ENCODE measurements at places on chromosomes 11 and 22.

DNA sequence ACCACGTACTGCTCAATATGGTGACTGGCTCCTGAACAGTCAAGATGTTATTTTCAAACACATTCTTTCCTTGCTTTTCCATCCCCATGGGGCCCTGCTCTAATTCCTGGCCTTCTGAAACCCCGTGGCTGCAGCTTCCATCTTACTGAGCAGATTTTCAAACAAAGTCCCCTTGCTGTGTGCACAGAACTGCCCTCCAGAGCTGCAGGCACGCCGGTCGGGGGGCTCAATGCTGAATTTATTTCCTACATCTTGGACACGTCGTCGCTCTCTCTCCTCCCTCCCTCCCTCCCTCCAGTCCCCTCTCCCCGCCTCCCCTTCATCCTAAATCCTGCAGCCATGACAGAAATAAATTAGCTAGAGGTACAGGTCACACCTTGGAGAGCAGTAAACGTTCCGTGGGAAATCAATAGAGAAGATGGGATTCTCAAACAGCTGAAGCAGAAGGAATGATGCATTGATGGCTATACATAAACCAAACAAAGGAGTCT lies 243.1 kb upstream of the BLID start:
- DNase-seq = no peak

DNA sequence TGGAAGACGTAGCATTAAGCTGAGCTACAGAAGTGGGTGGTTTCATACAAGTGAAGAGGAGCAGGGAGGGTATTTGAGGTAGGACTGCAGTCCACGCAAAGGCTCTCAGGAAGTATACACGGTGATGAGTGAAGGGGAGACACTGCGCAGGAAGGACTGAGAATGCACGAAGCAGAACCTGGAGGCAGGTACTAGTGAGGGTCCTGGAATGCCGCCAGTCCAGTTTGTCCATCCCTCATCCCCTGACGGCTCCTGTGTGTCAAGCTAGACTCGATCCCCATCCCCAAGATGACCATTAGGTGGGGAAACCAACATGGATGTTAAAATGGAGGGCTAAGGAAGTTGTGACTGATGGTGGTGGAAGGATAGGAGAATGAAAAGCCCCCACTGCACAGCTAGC lies 23.8 kb downstream of the ART5 start:
- no peak for DNase-seq

DNA sequence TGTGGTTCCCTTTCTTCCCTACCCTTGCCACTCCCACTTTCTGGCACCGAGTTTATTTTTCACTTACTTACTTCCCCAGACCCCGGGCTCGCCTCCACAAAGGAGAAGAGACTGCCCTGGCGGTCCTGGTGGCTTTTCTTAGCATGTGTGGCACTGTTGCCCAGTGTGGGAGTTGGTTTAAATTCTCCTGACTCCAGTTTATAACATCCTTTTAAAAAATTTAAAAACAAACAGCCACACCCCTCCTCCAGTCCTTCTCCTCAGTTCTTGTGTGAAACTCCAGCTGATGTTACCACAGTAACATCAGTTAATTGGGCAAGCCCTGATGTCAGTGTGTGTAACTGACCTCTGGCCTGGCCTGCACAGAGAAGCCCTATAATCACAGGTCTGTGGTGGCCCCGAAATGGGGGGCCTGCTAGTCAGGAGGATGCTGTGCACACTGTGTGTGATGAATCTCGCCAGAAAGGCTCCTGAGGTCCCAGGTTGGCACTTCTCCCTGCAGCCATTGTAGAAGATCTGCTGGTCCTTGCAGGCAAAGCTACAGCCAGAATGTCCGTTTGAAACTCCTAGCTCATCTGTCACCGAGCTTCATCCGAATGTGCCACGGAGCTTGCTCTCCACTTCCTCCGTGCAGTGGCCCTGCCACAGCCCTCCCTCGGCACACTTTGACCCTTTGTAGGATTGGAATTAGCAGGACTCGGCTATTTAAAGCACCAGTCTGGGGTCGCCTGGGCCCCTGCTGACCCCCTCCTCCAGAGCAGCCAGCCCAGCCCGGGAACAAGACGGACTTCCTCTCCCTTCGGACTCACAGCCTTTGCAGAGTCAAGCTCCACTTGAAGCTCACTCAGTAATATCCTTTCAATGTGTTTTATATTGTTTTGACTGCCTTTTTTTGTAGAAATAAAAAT lies 7.6 kb downstream of the YDJC start:
- no peak for DNase-seq

- no peak for DNase-seq
These were observed 3.1 kb upstream of the CERK start for GRCh38 chr22:46740910-46741780.

- peak; percentile 71 for DNase-seq
These were observed 8.8 kb upstream of the DNAL4 start for GRCh38 chr22:38802671-38803121.

GRCh38 chr11:23192256-23192655 lies 332.0 kb upstream of the CCDC179 start:
- DNase-seq = peak; percentile 41

DNA sequence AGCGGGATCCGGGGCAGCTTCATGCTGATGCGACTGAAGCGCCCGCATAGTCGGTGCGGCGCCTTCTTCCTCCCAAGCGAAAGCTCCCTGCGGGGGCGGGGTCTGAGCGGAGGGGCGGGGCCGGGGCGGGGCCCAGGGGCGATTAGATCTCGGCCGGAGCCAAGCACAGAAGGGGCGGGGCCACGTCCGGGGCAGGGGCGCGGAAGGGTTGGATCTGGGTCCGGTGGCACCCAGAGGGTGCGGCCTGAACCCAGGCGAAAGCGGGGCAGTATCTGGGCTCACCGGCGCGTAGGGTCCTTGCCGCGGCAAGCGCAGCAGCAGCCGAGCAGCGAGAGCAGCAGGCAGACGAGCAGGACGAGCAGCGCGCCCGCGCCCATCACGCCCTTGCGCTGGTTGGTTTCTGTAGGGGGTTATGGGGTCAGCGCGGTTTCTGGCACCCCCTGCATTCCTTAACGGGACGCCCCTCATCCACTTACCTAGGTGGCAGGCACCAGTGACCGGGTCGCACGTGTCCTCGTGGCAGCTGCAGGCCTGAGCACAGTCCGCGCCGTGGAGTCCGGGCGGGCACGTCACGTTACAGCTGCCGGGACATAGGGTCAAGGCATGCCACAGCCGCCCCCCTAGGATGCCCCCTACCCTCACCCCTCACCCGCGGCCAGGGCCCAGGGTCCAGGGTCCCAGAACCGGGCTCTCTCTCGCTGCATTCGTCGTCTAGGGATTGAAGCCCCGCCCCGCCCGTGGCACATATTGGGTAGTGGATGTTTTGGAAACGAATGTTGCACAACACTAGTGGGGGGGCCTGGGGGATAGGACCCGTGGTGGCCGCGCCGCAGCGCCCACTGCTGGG lies 8.1 kb downstream of the SCARF2 start:
- DNase-seq = no peak

GRCh38 chr11:109971184-109971523 lies 122.0 kb upstream of the ZC3H12C start:
- peak; percentile 48 for DNase-seq

GRCh38 chr11:6371825-6372224 lies 18.4 kb upstream of the SMPD1 start:
- no peak for DNase-seq

- peak; percentile 57 for DNase-seq
These were observed 21.6 kb upstream of the NUP160 start for GRCh38 chr11:47869544-47870393.

GRCh38 chr11:65915821-65916251 lies 3.0 kb downstream of the C11orf68 start:
- peak; percentile 99 for DNase-seq

DNA sequence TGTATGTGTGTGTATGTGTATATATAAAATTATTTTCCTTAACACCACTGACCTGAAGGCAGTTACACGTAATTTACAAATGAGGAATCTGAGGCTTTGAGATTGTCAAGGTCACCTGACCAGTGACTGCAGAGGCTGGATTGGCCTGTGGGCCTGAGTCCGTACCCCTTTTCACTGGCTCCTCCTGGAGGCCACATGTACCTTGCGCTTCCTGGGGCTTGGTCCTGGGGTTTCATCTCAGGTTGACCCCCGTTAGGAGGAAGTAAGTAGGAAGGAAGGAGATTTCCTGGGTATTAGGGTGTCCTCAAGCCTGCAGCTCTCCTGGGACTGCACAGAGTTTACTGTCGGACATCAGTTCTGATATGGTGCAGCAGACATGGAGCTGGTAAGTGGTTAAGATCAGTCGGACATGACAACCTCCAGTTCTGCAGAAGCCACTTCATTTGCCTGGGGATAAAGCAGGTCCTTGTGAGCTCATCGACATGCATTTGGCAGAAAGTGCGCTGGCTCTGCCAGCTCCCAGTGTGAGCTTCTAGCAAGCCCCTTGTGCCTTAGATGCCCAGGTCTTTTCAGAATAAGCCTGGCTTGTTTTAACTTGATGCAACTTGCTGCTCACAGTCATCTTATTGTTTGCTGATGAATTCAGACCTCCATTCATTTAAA lies 36.6 kb downstream of the ST3GAL4 start:
- DNase-seq = no peak

GRCh38 chr22:29200901-29201300 lies 4.8 kb upstream of the EMID1 start:
- DNase-seq = no peak

- no peak for DNase-seq
These were observed 1.8 kb downstream of the SCUBE2 start for GRCh38 chr11:9089636-9090035.

DNA sequence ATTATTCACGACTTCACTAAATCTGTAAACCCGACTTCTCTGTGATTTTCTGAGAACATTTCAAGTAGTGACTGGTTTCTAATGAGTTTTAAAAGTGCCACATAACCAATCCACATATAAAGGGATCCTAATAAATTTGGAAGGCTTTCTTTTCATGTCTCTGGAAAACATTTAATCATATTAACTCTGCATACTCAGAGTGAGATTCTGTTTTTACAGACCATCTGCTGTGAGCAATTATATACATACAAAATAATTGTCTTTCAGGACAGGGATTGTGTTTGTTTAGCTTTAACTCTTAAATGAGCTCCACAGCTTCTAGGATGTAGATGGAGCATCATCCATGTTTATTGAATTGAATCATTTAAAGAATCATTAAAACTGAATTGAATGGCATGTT lies 65.1 kb downstream of the PRMT3 start:
- DNase-seq = no peak

DNA sequence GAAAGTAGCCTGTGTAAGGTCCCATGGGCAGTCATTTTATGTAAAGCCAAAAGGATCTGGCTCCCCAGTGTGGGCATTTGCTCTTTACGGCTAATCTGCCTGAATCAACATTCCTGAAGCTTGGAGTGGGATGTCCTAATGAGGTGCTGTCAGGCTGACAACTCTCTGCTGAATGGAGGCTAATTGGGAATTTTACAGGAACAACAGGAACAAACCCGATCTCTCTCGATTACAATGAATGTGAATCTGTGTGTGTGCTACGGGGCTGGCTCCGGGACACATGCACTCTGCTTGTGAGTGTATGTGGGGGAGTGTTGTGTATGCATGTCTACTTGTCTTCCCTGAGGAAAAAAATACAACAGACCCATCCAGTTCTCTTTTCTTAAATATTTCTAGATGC lies 415.2 kb downstream of the TENM4 start:
- no peak for DNase-seq

DNA sequence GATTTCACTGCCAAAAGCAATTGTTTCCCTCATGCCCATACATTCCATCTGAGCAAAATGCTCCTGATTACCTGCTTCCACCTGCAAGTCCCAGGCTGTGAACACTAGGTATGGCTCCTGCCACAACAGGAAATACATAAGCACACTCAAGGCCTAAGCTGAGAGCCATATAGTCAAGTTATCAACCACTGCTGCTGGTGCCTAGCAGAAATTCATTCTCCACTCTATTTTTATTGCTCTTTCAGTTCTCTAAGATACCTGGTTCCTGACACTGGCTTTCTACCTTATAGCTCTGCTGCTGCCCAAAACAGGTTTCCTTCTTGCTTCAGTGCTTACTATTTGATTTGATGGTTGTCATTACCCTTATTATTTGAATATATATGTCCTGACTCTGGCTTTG lies 31.6 kb downstream of the SLC36A4 start:
- no peak for DNase-seq

- no peak for DNase-seq
These were observed 7.5 kb downstream of the SBF1 start for GRCh38 chr22:50467341-50467740.

- no peak for DNase-seq
These were observed 9.6 kb upstream of the OR10G7 start for GRCh38 chr11:124050748-124051147.

GRCh38 chr11:68714060-68714856 lies 29.9 kb downstream of the GAL start:
- DNase-seq = no peak

DNA sequence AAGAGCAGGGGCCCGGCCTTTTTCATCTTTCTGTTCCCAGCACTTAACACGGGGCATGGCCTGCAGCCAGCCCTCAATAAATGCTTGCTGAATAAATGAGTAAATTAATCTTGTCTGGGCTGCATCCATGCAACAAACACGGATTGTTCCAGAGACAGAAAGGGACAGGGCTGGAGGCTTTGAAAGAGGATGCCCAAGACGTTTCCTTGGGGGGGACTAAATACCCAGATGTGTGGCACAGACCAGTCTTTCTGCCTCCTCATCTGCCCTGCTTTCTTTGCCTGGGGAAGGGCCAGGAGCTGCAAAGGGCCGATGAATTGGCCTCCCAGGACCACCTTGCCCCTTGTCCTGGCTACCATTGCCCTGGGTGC lies 40.4 kb downstream of the SHISAL1 start:
- DNase-seq = no peak

DNA sequence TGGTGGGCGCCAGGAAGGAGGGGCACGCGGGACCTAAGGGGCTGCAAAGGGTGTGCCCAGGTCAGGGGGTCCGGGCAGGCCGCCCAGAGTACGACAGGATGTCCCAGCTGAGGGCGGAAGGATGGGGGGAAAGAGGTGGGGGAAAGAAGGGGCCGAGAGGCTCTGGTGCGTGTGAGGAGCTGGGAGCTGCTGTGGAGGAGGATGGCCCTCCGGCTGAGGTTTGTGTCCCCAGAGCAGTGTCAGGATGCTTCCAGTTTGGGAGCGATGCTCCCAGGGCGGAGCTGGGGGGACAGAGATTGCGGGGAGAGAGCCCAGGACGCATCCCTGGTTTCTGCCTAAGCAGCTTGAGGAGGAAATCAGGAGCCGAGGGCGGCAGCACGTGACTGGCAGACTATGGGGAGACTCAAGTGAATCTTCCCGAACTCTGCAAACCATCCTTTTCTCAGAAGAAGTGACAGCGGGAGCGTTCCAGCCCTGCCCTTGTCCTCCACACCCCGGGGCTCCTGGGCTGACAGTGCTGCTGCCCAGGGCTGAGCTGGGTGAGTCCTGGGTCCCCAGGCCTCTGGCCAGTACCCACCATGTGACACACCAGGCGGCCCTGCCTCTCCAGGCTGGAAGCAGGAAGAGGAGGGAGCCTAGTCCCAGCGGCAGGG lies 19.7 kb upstream of the TTLL12 start:
- DNase-seq = no peak

DNA sequence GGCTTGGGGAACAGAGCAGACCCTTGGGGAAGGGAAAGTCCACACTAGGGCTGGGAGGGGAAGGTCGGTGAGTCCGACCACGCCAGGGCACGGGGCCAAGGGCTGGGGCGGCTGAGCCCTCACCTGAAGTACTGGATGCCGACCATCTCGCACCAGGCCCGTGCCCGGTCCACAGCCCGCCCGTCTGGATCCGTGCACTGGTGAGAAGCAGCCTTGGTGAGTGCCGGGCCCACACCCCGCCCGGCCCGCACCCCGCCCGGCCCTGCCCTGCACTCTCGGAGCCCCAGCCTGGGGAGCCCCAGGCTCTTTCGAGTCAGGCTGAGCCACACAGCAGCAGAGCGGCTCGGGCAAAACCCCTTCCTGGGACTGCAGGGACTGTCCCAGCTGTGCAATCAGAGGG lies 1.9 kb upstream of the BAIAP2L2 start:
- DNase-seq = no peak

- peak; percentile 86 for DNase-seq
These were observed 6.3 kb downstream of the MS4A12 start for GRCh38 chr11:60498853-60499252.
